CD4-positive, alpha-beta T cell treated with Interleukin-10 for 1 hour (primary cell): ENCODE measurements at places on chromosomes 5 and 9.

GRCh38 chr5:122697191-122697590 lies 77.7 kb upstream of the SNX2 start:
- no peak for DNase-seq

DNA sequence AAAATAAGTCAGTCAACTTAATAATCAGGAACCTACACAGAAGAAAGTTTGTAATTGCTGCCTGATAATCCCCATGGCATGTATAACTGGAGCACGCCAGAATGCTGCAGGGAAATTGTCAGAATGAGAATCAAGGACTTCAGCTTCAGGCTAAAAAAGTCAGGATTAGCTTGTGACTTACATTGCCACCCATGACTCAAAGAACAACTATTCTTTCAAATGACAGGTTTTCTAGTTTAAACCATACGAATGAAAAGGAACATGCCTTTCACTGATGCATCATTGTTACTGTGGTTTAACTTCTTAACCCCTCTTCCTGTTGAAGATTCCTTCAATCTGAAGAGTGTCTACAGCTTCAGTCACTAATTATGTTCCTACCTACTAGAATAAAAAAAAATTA lies 112.4 kb downstream of the ISL1 start:
- DNase-seq, result no peak

GRCh38 chr5:121366515-121366914 lies 485.2 kb upstream of the FTMT start:
- DNase-seq, result no peak

DNA sequence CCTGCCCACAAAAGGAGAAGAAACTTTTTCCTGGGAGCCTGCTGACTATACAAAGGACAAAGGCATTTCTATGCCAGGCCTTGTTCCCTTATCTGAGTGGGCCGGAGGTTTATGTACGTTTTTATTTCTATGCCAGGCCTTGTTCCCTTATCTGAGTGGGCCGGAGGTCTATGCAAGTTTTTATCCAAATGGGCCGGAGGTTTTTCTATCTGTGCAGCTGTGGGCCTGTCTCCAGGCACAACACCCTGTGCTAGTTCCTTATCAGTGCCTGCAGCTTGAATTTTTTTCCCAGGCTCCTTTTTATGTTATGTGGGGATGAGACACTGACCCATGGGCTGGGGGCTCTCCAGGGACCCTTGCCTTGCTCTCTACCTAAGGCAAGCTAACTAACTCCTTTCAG lies 5.5 kb downstream of the SLC25A2 start:
- no peak for DNase-seq

DNA sequence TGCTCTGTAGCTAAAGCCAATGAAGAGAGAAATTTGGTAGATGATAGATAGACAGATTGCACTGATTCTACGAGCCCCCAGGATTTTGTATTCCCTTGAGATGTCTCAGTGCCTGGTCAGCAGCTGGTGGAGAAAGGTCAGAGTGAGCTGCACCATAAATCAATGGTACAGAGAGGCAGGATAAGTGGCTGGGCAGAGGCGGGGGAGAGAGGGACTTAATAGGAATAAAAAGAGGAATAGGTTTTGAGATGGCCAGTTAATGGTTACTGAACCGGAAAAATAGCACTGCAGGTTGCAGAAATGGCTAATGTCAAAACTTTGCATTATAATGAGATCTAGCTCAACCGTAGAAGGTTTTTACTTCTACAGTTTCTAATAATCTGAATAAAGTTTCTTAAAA lies 47.9 kb upstream of the SLC12A2 start:
- no peak for DNase-seq

DNA sequence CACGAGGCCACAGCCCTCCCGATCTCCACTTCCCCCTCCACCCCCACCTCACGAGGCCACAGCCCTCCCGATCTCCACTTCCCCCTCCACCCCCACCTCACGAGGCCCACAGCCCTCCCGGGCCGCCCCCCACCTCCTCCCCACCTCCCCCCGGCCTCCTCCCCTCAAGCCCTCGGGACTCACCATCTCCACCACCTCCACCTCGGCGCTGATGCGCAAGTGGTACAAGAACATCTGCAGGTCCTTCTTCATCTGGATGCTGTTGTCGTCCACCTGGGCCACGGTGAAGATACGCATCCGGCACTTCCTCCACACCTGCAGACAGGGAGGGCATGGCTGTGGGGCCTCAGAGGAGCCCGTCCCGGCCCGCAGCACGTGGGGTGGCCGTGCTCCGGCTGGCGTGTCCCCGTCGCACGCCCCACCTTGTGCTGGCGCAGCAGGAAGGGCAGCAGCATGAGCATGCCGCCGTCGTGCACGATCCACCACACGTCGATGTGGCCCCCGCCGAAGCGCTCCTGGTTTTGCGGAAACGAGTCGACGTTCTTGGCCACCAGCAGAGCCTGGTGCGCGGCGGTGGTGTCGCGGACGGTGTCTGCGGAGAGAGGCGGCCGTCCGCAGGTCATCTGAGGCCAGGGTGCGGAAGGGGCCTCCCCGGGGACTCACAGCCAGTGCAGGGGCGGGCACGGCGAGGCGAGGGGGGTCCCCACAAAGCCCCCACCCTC lies 48.0 kb downstream of the SLC12A7 start:
- no peak for DNase-seq

- DNase-seq, result no peak
These were observed 3.3 kb downstream of the OLFML2A start for GRCh38 chr9:124780060-124780756.

DNA sequence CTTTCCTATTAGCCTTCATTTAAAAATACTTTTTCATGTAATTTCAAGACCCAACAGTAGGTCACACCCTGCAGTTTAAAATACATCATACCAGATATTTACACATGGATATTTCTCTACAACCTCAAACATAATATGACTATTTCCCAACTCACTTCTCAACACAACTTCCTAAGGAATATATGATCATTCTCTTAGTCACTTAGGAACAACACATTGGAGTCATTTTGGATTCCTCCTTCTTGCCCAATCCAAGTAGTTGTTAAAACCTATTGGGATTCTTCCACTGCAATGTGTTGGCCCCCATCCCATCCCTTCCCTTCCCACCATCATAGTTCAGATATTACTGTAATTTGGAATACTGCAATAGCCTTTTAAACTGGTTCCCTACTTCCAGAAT lies 145.5 kb downstream of the DCP2 start:
- DNase-seq, result no peak

- no peak for DNase-seq
These were observed at the start of gene RNF180 for GRCh38 chr5:64165500-64166200. RNF180 (plus strand) TSS chr5:64165843; CDS start chr5:64200808, 34,965 bp downstream.

- DNase-seq, result no peak
These were observed 21.7 kb downstream of the TCF7 start for GRCh38 chr5:134136221-134136631.

GRCh38 chr5:87354496-87354895 lies 58.2 kb downstream of the CCNH start:
- no peak for DNase-seq

DNA sequence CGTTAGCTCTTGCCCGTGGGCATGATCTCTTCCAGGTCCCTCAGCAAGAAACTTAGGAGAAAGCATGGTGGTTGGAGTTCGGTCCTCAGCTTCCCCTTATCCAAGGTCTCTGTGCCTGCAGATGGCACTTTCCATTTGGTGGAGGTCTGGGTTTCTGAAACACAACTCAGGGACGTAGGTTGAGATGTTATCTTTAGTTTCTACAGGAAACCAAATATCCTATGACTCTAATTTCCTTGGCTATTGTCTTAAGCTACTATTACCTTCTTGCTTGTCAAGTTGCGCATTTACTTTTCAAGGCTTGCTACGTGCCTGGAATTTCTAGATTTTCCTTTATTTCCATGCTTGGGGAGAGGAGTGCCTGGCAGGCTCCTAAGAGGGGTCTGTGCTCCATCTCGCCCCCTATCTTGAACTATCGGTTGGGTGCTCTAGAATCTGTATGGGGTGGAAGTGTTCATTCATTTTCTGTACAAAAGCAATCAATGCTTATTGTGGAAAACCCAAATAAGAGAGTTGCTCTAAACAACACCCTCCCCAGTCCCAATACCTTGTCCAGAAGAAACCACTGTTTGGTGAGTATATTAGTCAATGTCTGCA lies 32.9 kb upstream of the KCNIP1 start:
- no peak for DNase-seq

- DNase-seq, result no peak
These were observed 326.9 kb downstream of the SH3GL2 start for GRCh38 chr9:17905781-17906175.

- DNase-seq, result no peak
These were observed 566 bp downstream of the RPP25L start for GRCh38 chr9:34611251-34611810.

- DNase-seq, result no peak
These were observed 14.5 kb upstream of the LPAR1 start for GRCh38 chr9:111052791-111053190.

- DNase-seq, result peak; percentile 73
These were observed 50.3 kb downstream of the SLC22A5 start for GRCh38 chr5:132419502-132420468.

DNA sequence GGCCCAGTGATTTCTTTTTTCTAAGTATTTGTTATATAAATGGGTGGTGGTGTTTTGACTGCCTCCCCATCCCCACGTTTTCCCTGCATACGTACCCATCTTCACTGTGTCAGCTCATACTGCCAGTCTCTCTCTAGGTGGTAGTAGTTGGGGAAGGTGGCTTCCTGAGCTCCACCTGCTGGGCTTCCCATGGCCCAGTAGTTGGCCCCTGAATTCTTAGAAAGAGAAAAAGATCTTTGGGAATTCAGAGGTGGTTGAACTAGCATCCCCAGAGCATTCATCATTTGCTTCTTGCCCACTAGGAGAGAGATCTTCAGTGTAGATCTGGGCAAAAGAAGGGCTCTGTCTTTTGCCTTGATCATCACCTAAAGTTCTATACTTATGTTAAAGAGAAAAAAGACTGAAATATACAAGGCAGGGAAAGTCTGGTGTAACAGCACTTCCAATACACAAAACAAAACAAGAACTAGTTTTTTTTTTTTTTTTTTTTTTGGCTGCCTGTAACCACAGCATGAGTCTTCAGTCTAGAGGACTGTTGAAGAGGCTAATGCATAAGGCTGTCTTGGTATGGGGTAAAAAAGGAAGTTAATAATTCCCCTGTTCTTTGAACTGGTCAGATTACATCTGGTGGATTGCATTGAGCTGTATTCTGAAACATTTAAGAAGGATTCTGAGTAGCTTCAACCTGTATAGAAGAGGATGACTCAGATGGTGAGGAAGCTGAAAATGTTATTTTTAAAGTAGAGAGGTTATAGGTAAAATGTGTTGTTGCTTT lies 128.7 kb downstream of the ATG10 start:
- DNase-seq, result no peak

DNA sequence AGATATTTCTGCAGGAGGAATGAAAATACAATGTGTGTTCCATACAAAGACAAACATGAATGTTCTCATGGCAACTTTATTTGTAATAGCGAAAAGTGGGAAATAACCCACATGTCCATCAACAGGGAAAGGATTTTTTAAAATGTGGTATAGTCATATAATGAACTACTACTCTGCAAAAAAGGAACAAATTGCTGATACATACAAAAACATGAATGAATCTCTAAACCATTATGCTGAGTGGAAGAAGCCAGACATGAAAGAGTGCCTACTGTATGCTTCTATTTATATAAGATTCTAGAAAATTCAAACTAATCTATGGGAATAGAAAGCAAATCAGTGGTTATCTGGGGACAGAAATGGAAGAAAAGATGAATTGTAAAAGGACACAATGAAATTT lies 52.5 kb downstream of the CDKL3 start:
- no peak for DNase-seq

DNA sequence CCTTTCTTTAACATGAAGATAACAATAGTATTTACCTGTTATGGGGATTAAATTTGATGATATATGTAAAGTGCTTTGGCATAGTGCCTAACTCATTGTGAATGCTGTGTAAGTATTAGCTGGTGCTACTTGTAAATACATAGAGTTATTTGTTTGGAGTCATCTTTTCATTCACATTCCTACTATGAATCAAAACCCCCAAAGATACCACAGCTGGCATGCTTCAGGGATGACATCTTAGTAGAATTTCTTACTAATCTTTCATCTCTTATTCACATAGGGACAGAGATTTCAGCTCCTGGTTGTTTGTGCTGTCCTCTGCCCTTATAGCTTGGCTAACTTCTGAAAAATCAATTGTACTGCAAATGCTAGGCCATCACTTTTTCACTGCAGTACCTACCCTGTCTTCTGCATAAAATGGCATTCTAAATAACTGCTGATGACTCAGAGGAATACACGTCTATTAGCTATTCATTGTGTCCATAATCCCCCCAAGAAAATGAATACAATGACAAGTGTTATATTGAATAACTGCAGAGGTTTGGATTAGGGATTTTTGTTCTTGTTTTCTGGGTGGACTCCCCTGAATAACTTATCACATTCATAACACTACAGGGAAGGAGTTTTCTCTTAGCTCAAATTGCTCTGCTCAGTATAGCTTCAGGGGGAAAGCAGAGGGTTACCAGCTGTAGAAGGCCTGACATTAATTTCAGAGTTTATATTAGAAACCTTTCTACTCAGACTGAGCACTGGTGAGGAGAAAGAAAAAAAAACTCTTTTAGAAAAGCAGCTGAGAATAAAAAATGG lies 192.2 kb upstream of the C9orf72 start:
- DNase-seq, result no peak

DNA sequence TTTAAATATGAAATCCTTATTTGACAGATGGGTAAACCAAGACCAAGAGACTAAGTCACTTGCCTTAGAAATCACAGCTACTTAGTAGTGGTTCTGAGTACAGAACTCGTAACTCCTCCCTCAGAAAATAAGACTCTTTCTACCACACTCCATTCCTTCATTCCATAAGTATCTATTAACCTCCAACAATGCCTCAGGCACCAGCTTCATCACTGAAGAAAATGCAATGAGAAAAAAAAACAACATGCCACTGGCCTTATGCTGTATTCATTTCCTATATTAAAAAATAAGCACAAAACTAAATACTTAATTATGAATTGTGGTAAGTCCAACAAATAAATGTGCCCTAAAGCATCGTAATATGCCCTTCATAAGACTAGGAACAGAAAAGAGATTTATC lies 13.5 kb upstream of the FREM1 start:
- no peak for DNase-seq

DNA sequence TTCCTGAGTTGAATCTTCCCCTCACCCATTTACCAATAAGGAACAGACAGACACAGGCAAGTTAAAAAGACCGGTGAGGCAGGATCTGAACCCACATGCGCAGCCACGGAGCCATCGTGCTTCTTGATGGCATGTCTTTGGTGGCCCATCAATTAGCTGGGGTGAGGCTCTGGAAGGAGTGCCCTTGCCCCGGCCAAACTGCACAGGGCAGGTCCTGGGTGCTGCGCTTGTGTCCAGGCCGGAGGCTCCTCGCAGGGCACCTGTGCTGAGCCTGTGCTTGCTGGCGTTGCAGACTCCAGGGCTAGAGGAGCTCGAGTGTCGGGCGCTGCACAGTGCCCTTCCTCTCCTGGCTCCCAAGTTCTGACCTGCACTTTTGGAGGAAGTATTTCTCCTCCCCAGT lies 66.4 kb downstream of the PSMB7 start:
- DNase-seq, result no peak
